ENCODE measurements at places on chromosomes 2 and 18.

GRCh38 chr2:157290525-157290924, 33.0 kb downstream of the GALNT5 start:
- DNase-seq: no peak

DNA sequence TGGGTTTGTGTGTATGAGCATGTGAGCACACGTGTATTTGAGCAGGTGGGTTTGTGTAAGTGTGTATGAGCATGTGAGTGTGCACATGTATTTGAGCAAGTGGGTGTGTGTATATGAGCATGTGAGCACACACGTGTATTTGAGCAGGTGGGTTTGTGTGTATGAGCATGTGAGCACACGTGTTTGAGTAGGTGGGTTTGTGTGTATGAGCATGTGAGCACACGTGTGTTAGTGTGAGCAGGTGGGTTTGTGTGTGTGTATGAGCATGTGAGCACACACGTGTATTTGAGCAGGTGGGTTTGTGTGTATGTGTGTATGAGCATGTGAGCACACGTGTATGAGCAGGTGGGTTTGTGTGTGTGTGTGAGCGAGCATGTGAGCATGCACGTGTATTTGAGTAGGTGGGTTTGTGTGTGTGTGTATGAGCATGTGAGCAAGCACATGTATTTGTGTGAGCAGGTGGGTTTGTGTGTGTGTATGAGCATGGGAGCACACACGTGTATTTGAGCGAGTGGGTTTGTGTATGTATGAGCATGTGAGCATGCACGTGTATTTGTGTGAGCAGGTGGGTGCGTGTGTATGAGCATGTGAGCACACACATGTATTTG, 169.7 kb downstream of the TWIST2 start:
- no peak for DNase-seq

GRCh38 chr2:85133751-85134254, 611 bp downstream of the TCF7L1 start:
- no peak for DNase-seq

- DNase-seq: no peak
These were observed 44.8 kb downstream of the ARL4C start for GRCh38 chr2:234451852-234452625.

DNA sequence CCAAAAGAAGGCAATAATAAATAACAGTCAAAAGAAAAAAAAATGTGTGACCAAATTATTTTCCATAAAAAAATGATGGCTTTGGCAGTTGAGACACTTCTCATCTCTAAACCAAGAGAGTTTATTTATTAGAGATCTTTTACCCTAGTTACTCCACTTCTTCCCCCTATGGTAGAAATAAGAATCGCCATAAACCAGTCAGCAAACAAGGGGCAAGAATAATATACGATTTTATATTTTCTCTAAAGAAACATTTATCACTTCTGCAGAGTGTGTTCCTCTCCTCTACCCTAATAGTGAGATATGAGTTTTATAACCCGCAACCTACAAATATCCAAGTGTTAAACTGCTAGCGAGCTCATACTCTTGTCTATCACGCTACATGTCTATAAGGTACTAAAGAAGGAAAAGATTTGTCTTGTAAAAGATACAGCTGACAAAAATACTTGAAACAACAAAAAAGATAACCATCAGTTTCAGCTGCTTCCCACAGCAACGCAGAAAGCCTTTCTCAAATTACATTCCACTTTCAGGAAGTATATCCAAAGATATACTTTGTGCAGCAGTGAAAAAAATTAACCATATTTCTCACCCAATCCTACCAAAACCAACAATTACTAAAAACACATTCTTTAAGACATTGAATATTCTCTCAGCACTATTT, 2.3 kb downstream of the RNF103 start:
- no peak for DNase-seq

DNA sequence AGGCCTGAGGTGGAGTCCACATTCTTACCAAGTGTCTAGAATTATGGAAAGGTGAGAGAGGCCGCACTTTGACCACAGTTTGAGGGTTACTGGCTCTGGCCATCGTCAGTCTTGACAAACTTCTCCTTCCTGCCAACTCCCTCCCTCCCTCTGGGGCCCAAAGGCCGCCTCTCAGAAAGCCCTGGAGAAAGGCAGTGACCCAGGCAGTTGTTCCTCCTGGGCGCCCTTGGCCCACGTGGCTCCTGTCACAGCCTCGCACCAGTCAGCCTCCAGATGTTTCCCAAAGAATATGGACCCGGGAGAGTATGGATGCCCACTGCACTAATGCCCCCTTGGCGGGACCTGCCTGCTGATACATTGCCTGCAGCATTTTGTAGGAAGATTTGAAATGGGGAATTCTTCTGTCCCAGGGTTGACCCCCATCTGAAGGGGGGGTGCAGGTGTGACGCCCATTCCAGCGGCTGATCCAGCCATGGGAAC, 61.7 kb downstream of the ASB1 start:
- no peak for DNase-seq

- DNase-seq: no peak
These were observed 68.0 kb upstream of the CABLES1 start for GRCh38 chr18:23067236-23067635.

DNA sequence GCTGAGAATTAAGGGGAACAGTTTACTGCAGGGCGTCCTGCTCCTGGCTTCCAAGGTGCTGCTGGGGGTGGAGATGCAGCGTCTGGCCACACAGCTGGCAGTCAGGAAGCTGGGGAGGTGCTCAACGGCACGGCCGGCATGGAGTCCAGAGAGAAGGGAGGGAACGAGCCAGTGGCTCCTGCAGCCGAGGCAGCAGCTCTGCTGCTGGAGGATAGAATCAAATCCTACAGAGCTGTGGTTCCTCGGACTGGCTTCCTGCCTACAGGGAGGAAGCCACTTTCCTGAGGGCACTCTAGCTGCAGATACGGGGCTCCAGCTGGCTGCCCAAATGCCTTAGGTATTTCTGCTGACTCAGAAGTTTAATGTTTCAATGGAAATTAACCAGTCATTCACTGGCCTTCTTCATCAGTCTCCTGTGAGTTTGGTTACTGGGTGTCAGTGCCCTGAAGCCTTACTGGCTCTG, 266.3 kb downstream of the TWIST2 start:
- no peak for DNase-seq

GRCh38 chr18:2180586-2180985, 390.7 kb downstream of the METTL4 start:
- no peak for DNase-seq
